Activated CD4-positive, alpha-beta T cell treated with anti-CD3 and anti-CD28 coated beads, Interleukin-2, amount 50 U/mL, for 16 hours (primary cell): ENCODE measurements at places on chromosomes 11 and 22.

GRCh38 chr11:29934115-29934638 is 82.7 kb downstream of the KCNA4 start:
- DNase-seq = no peak

GRCh38 chr11:61756452-61757212 is 4.2 kb downstream of the MYRF start:
- DNase-seq = peak; percentile 51

DNA sequence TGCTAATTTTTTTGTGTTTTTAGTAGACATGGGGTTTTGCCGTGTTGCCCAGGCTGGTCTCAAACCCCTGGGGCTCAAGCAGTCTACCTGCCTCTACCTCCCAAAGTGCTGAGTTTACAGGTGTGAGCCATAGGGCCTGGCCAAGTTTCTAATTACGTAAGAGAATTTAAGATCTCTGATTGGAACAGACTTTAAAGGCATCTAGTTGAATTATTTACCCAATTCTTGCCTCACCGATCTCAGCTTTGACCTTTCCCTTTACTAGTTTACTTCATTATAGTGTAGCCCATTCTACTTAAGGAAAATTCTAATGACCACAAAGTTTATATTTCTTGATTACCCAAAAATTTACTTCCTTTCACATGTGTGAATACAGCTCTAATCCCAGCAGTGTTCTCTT is 81.6 kb downstream of the YAP1 start:
- no peak for DNase-seq

DNA sequence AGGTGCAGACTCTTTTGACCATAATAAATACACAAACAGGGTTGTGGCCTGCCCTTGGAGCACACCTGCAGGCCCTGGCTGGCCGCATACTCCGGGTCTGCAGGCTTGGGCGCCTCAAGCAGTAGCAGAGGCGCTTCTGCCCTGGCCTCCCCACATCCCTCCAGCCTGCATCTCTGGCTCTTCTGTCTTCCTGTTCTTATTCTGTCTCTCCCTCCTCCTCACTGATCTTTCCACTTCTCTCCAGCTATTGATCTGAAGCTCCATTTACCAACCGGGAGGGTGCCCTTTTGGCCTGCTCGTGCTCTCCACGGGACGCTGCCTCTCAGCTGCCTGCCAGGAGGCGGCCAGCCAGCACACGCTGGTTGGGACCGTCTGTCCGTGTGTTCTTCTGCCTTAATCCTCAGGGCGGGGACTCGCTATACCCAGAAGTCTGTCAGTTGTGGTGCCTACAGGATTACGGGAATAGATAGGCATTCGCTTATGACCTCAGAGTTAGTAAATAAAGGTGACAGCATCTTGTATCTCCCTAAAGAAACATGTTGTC is 5.2 kb downstream of the UPB1 start:
- DNase-seq = no peak

DNA sequence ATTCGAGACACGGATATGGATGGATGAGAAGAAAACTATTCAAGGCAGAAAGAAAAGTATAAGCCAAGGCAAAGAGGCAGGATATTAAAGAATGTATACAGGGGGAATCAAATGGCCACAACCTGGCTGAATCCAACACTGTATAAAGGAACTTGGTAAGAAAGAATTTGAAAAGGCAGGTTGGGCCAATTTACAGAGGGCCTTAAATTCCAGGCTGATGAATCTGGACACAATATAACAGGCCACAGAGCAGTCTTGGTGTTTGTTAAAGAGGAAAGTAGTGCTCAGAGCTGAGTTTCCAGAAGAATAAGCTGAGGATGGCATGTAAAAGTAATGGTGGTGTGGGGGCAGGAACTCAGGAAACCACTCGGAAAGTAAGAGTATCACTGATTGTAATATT is 72.3 kb upstream of the POU2AF2 start:
- DNase-seq = no peak

DNA sequence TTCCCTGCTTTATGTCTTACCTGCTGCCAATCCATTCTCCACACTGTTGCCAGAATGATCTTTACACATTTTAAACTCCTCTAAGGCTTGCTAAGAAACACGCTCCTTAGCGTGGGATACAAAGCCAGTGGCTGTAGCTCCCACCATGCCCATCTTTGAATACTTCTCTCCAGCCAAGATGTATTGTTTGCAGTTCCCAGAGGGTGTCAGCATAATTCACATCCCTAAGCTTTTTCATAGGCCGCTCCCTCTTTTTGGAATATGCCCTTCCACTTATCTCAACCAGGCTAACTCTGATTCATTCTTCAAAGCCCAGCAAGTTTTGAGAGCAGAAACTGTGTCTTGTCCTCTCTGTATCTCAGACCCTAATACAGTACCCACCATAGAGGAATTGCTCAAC is 8.1 kb upstream of the UPK2 start:
- no peak for DNase-seq

GRCh38 chr11:12390687-12391110 is 13.3 kb downstream of the PARVA start:
- no peak for DNase-seq

GRCh38 chr11:47189100-47189834 is 3.0 kb upstream of the PACSIN3 start:
- no peak for DNase-seq

GRCh38 chr22:24805790-24806662 is at the start of gene SGSM1:
Gene SGSM1 (plus strand): TSS chr22:24806211. CDS start chr22:24806326, 115 bp downstream.
- DNase-seq = peak; percentile 83

- no peak for DNase-seq
Measured at GRCh38 chr11:91972665-91973266, 251.9 kb upstream of the FAT3 start.

- DNase-seq = no peak
Measured at GRCh38 chr11:93244018-93244417, 46.2 kb upstream of the SLC36A4 start.

DNA sequence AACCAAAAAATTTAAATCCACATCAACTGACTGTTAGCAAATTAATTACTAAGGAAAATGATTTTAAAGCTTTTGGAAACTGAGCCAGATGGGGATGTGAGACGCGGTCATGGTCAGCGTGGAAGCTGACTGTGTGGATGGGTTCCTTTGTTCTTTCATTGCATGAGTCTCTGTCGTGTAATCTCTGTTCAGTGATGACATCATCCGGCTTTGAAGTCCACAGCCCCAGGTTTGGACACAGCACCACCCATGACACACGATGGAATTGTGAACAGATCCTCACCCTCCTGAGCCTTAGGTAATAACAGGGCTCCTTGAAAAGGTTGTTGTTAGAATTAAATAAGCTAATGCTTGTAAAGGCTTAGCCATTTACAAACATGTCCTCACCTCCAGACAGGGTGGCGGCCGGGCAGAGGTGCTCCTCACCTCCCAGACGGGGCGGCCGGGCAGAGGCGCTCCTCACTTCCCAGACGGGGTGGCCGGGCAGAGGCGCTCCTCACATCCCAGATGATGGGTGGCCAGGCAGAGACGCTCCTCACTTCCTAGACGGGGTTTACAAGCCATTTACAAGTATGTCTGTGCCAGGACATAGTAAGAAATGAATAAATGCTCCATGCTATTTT is 677.3 kb downstream of the TBC1D22A start:
- DNase-seq = no peak

- DNase-seq = no peak
Measured at GRCh38 chr11:120383518-120384155, 47.4 kb downstream of the ARHGEF12 start.

DNA sequence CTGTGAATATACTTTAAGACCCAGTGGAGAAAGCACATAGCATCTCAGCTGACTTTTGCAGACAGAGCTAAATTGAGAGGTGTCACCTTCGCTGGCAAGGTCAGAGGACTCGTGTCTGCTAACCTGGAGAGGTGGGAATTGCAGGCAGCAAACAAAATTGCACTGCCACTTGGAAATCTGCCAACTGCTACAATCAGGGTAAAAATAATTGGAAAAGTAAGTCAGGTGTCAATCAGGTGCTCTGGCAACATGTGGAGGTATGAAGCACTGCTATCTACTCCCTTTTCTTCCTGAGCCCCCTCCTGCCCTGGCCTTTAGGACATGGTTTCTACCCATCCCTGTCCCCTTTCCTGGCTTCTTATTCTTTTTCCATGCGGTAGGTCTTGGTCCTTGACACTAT is 24.1 kb upstream of the LRRC55 start:
- DNase-seq = no peak

DNA sequence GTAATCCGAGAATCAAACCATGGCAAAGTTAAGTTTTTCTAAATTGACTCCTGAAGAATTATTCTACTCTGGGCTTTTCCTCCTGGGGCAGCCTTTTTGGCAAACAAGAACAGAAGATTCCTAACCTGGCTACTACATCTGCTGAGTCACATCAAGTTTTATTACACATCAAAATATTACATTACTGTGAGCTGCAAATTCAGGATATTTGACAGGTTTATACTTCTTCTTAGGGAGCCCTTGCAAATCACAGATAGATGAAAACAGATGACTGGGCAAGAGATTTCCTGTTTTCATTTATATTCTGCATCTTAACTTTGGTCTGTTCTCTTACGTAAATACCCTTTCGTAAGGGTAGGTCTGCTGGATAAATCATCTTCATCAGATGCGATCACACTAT is 23.6 kb downstream of the XRRA1 start:
- DNase-seq = no peak

DNA sequence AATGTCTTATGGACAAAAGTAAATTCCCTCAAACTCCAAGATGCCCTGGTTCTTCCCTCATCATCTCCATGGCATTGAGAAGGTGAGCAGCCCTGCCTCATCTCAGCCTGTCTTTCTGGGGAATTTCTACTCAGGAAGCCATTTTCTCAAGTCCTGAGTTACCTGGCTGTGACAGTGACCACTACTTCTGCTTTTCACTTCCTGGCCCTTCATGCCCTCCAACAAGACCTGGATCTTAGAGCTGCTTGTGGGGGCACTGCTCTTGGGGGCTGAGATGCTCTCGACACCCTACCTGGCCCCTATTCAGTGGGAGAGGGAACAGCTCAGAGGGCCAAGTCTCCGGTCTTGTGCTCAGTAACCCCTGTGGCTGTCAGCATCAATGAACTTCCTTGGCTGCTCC is 5.5 kb upstream of the IGSF22 start:
- no peak for DNase-seq

GRCh38 chr11:128416976-128417375 is 170.4 kb downstream of the ETS1 start:
- DNase-seq = no peak

DNA sequence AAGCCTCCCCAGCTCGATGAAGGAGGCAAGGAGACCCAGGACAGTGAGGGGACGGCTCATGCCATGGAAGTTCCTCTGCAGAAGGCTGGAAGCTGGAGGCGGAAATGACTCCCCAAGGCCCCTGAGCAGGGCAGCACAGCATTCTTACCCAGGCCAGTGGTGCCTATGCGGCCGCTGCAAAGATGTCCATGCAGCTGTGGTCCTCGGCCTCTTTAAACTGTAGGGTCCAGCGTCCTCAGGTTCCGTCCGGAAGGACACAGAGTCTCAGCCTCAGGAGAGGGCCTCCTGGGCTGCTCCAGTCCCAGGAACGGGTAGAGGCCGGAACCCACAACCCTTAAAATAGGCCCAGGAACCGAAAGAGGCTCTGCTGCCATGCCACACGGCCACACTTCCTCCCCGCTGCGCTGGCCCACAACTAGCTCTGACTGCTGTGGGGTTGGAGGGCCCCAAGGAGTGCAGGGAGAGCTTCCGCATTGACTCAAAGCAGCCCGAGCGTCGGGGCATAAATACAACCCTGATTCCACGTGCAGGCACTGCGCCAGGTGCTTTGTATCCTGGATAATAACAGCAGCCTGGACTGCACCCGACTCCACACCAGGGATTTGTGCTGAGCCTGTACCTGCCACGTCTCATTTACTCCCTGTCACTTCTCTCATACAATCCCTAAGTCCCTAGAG is 5.5 kb downstream of the KIAA0930 start:
- DNase-seq = no peak

GRCh38 chr22:25875461-25875860 is 133.5 kb downstream of the MYO18B start:
- no peak for DNase-seq

- no peak for DNase-seq
Measured at GRCh38 chr11:113397821-113398220, 10.2 kb downstream of the ANKK1 start.

DNA sequence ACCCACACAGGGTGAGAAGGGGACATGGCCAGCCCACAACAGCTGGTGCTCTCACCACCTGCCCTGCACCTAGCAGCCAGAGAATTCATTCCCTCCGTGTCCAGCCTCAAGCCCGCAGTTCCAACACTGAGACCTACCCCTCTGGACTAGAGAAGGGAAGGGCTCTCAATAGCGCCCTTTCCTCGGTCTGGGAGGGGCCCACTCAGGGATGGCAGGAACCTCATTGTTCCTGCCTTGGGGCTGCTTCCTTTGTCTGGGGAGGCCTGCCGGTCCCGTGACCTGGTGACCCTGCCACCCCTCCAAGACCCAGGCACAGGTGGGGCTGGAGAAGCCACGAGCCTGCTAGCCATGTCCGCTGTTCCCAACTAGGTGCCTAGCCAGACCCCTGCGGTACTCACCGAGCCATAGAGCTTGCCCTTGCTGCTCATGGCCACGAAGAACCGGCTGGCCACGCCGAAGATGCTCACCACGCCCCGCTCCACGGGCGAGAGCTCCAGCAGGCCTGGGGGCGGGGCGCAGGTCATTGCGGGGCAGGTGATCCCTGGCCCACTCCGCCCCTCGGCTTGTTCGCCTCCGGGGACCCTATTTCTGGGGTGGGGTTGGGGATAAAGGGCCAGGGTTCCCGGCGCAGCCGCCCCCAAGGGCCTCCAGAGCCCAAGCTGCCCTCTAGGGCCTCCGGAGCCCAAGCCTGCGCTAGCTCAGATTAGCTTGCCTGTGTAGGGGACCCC is 1.4 kb downstream of the FGF4 start:
- DNase-seq = no peak

DNA sequence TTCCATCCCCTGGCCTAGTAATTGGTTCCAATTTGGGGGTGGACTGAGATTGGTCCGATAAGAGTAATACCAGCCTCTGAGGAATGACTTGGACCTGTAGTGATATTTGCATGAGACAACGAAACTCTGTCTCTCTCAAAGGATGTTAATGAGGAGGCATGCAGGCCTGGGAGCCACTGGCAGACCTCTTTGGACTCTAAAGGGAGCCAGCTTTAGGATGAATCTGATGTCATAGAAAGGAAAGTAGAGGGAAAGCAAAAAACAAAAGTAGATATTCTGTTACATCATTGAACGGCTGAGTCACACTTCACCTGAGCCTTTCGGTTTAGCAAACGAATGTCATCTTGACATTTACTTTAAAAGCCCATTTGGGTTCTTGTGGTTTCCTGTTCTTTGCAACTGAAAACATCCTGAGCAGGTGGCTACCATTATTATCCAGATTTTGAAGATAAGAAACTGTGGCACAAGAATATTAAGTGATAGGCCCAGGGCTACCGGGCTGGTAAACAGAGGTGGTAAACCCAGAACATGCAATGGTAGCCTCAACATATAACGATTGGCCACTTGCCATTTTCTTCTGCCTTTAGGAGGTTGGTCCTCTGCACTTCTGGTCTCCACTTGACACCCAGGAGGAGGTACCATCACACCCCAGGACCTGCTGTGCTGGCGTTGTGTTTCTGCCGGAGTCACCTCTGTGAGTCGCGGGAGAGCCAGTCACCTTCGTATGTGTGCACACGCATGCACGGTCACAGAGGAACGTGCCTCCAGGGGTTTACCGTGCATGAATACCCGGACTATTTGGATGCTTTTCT is 42.7 kb downstream of the RTL6 start:
- peak; percentile 74 for DNase-seq
